NCI-H774 (cell line): ENCODE measurements at places on chromosomes 4 and X.
A peak's percentile ranks its signal among the peaks of the same experiment; 100 is the strongest.

DNA sequence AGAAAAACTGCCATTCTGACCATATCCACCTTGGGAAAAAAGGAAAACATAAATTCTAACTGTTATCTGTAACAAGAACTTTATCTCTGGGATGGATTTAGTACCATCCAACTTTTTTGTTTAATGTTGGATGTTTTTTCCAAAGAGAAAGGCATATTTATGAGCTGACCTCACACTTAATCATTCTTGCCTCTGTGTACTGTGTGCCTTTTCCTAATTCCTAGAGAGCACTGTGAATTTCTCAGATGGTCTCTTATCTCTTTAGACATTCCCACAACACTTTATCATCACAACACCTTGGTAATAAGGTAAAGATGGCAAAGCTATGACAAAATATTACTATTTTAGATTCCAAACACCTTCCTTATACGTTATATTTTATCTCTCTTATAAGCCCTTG, 126.2 kb downstream of the COL4A6 start:
- DNase-seq = no peak

DNA sequence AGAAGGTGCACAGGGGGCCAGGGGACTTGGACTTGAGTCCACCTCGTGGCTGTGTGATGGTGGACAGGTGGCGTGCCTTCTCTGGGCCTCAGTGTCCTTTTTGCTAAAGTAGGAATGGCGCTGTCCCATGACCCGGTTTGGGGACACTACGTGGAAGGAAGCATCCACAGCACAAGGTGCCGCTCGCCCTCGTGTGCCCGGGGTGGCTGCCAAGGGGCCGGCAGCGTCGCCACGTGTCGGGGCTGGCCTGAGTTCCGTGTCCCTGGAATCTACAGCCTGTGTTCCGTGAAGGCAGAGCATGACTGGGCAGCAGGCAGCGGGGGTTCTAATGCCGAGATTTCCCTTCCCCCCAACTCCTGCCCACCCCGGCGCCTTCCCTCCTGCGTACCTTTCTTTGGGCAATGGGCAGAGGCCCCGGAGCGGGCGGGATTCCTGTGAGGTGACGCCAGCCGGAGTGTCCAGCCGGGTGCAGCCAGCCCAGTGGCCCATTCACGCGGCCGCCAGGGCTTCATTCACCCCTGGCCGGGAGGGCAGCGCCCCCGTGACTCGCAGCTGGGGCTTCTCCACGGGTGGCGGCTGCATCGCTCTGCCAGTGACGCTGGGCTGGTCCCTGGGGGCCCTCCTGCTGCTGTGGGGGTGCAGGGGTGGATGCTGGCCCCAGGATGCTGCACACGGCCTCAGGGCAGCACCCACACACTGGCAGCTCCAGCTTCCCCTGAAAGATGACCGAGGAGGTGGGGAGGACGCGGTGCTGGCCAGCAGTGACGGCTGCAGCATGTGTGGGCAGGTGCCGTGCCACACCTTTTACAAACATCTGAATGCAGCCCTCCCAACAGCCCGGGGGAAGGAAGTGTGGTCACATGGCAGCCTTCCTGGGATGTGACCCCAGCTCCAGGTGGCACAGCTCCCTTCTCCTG, 21.2 kb downstream of the DOK7 start:
- DNase-seq = no peak

- no peak for DNase-seq
These were observed 179.6 kb downstream of the GRID2 start for GRCh38 chr4:92483341-92483740.

DNA sequence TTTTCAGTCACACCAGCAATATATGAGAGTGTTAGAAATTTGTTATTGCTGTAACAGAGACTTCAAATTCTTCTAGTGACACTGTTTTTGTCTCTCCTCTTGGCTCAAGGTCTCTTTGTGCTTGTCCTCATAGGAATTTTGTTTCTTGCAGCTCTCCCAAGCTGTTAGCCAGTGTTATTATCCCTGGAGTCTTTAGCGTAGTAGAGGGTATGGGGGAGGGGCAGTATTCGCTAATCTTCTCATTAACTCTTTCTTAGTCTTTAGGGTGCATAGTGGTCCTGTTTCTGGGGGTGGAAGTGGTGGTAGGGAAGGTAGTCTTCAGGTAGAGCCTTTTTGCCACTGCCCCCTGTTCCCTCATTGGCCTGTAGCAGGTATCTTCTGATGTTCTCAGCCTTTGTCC, 79.4 kb downstream of the JADE3 start:
- no peak for DNase-seq

- peak; percentile 44 for DNase-seq
These were observed 22.9 kb upstream of the G3BP2 start for GRCh38 chr4:75696071-75696470.

DNA sequence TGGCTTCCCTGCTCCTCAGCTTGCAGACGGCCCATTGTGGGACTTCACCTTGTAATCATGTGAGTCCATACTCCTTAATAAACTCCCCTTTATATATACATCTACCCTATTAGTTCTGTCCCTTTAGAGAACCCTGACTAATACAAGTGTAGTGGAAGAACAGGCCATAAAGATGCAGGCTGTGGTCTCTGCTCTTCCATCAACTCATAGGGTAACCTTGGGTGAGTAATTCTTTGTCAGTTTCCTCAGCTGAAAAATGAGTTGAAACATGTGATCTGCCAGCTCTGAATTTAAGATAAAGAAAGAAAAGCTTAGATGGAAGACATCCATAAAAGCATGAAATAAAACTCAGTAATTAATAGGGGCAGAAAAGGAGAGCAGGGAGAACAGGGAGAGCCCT, 103.6 kb downstream of the ENOX2 start:
- no peak for DNase-seq

DNA sequence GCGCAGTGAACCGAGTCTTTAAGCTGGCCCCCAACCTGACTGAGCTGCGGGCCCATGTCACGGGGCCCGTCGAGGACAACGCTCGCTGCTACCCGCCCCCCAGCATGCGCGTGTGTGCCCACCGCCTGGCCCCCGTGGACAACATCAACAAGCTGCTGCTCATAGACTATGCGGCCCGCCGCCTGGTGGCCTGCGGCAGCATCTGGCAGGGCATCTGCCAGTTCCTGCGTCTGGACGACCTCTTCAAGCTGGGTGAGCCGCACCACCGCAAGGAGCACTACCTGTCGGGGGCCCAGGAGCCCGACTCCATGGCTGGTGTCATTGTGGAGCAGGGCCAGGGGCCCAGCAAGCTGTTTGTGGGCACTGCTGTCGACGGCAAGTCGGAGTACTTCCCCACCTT, 2.2 kb downstream of the PLXNA3 start:
- no peak for DNase-seq

GRCh38 chr4:3656416-3657356, 109.5 kb upstream of the ADRA2C start:
- DNase-seq = peak; percentile 1

DNA sequence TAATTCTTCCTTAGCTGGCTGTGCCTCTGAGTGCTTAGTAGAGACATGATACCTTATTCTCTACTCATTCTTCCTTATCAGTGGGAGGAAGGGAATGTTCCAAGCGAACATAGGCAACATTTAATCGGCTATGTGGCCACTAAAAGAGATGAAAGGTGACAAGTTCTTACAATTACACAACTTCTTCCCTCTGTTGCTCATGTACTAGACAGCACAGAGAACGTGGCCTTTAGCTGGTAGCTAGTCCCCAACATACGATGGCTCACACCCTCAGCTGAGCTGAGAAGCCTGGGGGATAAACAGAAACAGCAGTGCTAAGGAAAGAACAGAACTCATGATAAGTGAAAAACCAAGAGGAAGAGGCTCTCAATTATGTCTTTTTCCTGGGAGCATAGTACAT, 52.2 kb downstream of the APOO start:
- no peak for DNase-seq

- DNase-seq = no peak
These were observed 5.2 kb downstream of the BMPR1B start for GRCh38 chr4:94763005-94763404.

GRCh38 chrX:153061732-153062131, 5.5 kb downstream of the PNMA3 start:
- DNase-seq = no peak

DNA sequence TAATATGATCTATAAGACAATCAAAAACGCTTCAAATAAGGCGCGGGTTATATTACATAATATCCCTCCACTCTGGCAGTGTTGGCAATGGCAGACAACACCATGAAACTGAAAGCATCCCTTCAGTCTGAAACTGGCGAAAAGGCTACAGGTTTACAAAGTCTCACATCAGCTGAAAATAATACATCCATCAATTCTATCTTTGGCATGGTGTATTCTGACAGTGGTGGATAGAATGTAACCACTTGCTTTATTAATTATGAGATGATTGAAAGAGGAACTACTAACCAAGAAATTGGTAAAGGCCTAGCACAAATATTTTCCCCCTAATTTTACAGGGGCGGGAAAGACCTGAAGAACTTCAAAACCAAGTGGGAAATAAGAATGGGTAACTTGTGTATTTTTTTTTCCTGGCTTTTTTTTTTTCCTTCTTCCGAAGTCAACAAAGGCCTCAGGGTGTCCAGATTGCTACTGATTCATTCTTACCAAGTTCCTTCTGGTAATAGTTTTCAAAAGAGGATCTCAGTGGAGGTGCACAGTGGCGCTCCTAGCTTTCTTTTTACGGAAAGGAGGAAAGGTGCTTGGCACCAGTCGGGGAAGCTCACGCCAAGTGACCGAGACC, 728 bp downstream of the UBA6 start:
- DNase-seq = no peak

GRCh38 chrX:151779258-151779657, 44.7 kb downstream of the CNGA2 start:
- DNase-seq = no peak

DNA sequence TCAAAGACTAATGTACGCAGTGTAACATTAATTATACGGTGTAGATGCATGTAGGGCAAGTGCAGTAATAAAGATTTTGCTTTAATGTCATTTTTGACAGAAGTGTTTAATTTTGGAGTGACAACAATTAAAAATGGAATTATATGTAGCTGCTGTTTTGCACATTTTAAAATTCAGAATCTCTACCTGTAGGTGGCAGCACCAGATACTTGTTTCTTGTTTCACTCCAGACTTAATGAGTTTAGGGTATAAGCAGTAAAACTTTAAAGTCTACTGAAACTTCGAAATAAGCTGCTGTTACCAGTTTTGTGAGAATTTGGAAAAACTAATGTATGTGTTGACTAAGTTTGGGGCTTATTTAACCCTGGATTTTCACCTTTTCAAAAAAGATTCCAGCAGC, 144.9 kb downstream of the POLA1 start:
- peak; percentile 0 for DNase-seq

DNA sequence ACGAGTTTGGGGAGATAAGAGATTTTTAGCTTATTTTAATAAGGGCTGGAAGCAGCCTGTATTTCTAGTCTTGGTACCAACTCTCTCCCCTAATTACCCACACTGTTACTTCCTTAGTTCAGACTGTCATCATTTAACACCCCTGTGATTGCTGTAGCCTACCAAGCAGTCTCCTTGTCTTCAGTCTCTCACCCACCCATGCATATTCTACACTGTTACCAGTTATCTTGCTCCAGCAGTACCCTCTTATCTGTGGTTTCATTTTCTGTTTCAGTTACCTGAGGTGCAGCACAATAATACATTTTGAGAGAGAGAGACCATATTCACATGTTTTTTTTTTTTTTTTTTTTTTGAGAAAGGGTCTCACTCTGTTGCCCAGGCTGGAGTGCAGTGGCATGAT, 80.2 kb downstream of the DIAPH2 start:
- no peak for DNase-seq

DNA sequence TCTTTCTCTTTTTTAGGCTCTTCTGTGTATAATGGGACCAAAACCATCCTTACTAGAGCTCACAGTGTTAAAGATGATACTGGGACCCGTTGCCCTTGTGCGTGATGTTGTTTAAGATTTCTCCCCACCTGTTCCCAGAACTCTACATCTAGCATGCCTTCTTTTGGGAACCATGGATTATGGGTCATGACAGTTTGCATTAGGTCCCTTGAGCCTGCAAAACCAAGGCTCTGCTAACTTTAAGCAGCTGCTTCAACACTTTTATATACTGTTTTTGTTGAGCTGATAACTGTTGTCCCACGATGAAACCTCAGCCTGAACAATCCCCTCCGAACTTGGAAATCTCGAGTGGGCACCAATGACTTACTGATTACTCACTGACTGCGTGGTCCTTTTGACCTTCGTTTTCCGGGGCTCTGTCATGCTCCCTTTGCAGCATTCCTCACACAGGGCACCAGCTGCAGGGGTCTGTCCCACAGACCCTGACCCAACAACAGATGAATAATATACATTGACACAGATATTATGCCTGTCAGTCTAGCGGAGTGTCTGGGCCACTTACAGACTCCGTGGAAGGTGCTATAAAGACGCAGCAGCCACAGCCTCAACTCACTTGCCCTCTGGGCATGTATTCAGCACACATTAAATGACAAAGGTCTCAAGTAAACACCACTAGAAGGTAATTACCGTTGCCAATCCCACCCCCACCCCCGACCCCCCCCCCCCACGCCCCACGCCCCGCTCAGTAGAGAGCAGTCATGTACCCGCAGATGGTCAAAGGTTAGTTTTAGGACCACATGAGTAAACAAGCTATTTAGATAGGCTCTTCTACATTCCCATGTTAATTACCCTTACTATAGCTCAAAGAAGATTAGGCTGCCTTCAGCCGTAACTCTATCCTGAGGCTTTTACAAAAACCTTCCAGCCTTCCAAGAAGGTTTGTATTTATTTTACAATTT, 162.0 kb upstream of the WDFY3 start:
- DNase-seq = no peak

GRCh38 chrX:57156397-57157049, 19.3 kb upstream of the SPIN2A start:
- peak; percentile 8 for DNase-seq

- no peak for DNase-seq
These were observed 67.2 kb downstream of the MAP3K15 start for GRCh38 chrX:19448077-19448476.

DNA sequence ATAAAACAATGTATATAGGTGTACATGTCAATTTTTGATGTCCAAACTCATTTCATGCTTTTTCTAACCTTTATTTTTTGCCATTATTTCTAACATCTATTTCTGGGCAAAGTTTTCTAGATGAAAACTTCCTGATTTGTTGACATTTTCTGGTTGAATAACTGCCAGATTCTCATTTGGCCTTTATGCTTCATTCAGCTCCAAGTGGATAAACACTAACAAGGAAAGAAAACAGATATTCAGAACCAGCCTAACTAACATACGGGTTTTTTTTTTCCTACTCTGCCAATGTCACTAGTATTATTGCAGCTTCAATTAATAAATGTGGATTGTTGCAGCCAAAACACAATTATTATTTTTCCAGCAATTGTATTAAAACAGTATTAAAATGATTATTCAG, 50.9 kb upstream of the RAP1GDS1 start:
- no peak for DNase-seq

DNA sequence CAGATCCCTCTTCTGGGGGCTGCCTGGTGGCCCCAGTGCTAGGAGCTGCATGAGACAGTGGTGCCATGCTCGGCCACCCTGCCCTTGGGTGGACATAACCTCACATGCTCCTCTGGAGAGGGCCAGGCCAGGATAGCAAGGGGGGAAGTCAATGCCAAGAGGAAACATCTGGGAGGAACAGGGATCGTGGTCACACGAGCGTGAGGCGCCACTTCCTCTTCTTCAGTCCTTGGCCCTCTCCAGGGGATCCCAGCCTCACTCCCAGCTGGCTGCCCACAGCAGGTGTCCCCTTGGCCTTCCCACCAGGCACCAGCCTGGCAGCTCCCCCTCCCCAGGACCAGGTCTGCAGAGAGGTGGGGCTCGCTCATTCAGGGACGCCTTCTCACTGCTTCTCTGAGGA, 28.6 kb downstream of the TBC1D14 start:
- no peak for DNase-seq

GRCh38 chr4:148962539-148963290, 520.5 kb upstream of the NR3C2 start:
- no peak for DNase-seq

- no peak for DNase-seq
These were observed 74.3 kb downstream of the CAMK2D start for GRCh38 chr4:113687067-113687718.
